Central memory CD8-positive, alpha-beta T cell (primary cell): ENCODE measurements at places on chromosomes 5 and 9.
A peak's percentile ranks its signal among the peaks of the same experiment; 100 is the strongest.

- no peak overlapping the region for H3K27ac ChIP-seq
- H3K4me1 ChIP-seq, result no peaks in the 10 kb centered on the region
- H3K36me3 ChIP-seq, result peaks cover 2% of the 10 kb centered on the region
- no peak for DNase-seq
- no peak overlapping the region for H3K4me3 ChIP-seq
These were observed 235.0 kb downstream of the ROR2 start for GRCh38 chr9:91714874-91715615.

- H3K4me3 ChIP-seq, result no peak overlapping the region
- H3K27me3 ChIP-seq, result no peaks in the 10 kb centered on the region
- H3K4me1 ChIP-seq, result no peaks in the 10 kb centered on the region
- DNase-seq, result no peak
- H3K36me3 ChIP-seq, result peaks cover 2% of the 10 kb centered on the region
These were observed 801.5 kb downstream of the NR2F1-AS1 start for GRCh38 chr5:92779536-92779935.

- peaks cover 5% of the 10 kb centered on the region for H3K36me3 ChIP-seq
- H3K27ac ChIP-seq, result no peak overlapping the region
- no peak for DNase-seq
- peaks cover 57% of the 10 kb centered on the region for H3K27me3 ChIP-seq
- no peak overlapping the region for H3K4me3 ChIP-seq
These were observed 185.5 kb downstream of the HSD17B3 start for GRCh38 chr9:96116275-96117064.

- H3K4me3 ChIP-seq, result no peak overlapping the region
- H3K4me1 ChIP-seq, result no peaks in the 10 kb centered on the region
- DNase-seq, result no peak
- no peak overlapping the region for H3K27ac ChIP-seq
- no peaks in the 10 kb centered on the region for H3K27me3 ChIP-seq
These were observed 102.1 kb downstream of the FANCC start for GRCh38 chr9:95215336-95215898.

DNA sequence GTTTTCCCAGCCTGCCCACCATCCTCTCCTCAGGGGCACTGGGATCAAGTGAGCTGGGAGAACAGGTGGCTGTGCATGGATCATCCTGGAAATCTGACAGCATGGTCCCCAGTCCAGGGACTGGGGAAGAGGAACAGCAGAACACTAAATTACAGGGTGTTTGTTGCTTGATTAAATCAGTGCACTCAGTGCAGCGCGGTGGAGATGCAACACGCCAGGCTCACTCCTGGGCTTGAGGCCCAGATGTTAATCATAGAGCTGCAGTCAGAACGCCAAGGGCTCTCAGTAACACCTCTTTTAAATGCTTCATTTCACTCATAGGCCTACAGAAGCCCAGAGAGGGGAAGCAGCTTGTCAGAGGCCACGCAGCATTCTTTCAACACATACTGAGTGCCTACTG lies 14.2 kb upstream of the LARP1 start:
- H3K36me3 ChIP-seq, result no peaks in the 10 kb centered on the region
- H3K27me3 ChIP-seq, result peaks cover 9% of the 10 kb centered on the region
- no peaks in the 10 kb centered on the region for H3K4me1 ChIP-seq
- H3K27ac ChIP-seq, result no peak overlapping the region
- H3K4me3 ChIP-seq, result no peak overlapping the region
- DNase-seq, result no peak

GRCh38 chr9:71630377-71630995 lies 137.8 kb downstream of the CEMIP2 start:
- no peak overlapping the region for H3K27ac ChIP-seq
- H3K27me3 ChIP-seq, result no peaks in the 10 kb centered on the region
- H3K4me3 ChIP-seq, result no peak overlapping the region
- no peak for DNase-seq

GRCh38 chr9:21171351-21171750 lies 4.9 kb upstream of the IFNA21 start:
- no peak overlapping the region for H3K4me3 ChIP-seq
- peaks cover 9% of the 10 kb centered on the region for H3K27me3 ChIP-seq
- H3K27ac ChIP-seq, result no peak overlapping the region
- H3K36me3 ChIP-seq, result no peaks in the 10 kb centered on the region

DNA sequence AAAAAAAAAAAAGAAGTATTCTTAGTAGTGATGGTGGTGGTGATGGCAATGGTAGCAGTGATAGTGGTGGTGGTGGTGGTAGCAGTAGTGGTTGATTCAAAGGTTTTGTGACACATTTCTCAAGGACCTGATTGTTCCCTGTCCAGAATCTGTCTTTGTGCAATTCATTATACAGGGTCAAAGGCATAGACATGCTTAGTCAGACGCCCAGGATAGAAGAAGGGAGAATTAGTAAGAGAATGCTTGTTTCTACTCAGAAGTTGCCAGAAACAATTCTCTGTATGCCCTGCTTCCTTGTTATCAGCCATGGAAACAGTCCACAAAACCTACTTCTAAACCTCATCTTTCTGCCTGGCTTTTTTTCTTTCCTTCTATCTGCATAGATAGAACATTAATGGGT lies 89.4 kb downstream of the SLC44A1 start:
- no peak for DNase-seq
- no peaks in the 10 kb centered on the region for H3K4me1 ChIP-seq
- no peaks in the 10 kb centered on the region for H3K27me3 ChIP-seq
- no peak overlapping the region for H3K4me3 ChIP-seq
- no peak overlapping the region for H3K27ac ChIP-seq

- DNase-seq, result no peak
- no peaks in the 10 kb centered on the region for H3K4me1 ChIP-seq
- no peak overlapping the region for H3K27ac ChIP-seq
- no peaks in the 10 kb centered on the region for H3K27me3 ChIP-seq
These were observed 28.6 kb downstream of the FKBP15 start for GRCh38 chr9:113192455-113192854.

DNA sequence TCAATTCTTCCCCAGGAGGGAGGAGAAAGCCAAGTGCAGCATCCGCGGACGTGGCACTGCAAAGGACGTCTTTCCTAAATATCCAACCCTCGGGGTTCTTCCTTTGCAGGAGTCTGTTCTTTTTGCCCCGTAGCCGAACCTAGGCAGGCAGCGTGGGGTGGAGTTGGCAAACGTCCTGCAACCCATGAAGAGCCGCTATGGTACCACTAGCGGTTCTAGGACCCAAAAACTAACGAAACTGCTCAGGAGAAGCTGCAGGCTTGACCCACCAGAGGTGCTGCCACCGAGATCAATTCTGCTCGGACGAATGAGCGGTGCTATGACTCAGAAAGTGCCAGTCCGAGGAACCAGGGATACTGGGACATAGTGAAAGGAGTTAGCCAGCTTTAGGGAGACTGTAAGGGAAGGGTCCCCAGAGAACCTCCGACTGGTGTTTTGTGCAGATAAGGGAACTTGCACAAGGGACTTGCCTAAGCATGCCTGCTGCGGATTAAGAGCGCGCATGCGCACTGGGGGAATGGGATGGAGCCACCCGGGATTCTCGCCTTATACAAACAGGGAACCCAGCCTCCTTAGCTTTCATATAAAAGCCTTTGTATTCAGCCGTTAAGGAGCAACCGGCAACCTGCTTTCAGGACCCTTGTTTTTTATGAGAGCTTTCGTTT lies 32.7 kb downstream of the ANXA2R start:
- peak overlapping the region; percentile 77 for H3K4me3 ChIP-seq
- peaks cover 30% of the 10 kb centered on the region for H3K36me3 ChIP-seq
- no peaks in the 10 kb centered on the region for H3K27me3 ChIP-seq

DNA sequence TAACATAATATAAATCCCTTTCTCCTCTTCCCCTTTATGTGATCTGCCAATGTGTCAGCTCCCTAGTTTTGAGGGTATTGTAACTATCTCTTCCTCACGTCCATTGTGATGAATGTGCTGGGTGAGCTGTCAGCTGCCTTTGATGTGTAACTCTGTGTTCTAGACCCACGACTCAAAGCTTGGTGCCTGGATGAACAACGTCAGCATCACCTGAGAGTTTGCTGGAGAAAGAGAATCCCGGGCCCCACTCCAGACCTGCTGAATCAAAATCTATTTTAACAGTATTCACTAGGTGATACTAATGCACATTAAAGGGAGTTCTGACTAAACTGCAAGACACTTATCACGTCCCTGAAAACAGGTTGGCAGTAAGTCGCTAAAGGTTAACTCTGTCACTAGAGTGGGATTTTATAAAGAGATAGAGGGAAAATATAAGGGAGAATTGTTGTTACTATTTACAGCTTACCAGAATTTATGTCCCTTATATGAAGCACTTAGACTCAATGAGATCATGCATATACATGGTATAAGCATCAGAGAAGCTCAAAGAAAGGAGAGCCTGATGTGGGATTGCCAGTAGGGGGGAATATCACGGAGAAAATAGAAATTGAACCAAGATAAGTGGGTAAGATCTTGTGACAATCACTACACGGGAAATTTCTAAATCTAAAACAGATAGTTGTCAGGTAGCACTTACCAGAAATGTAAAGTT lies 423.8 kb upstream of the SLC30A5 start:
- H3K4me1 ChIP-seq, result peaks cover 10% of the 10 kb centered on the region
- no peak for DNase-seq
- H3K4me3 ChIP-seq, result no peak overlapping the region
- H3K36me3 ChIP-seq, result no peaks in the 10 kb centered on the region

GRCh38 chr9:15509931-15510788 lies 610 bp downstream of the PSIP1 start:
- H3K4me1 ChIP-seq, result peaks cover 45% of the 10 kb centered on the region
- peak overlapping the region; percentile 97 for H3K27ac ChIP-seq

DNA sequence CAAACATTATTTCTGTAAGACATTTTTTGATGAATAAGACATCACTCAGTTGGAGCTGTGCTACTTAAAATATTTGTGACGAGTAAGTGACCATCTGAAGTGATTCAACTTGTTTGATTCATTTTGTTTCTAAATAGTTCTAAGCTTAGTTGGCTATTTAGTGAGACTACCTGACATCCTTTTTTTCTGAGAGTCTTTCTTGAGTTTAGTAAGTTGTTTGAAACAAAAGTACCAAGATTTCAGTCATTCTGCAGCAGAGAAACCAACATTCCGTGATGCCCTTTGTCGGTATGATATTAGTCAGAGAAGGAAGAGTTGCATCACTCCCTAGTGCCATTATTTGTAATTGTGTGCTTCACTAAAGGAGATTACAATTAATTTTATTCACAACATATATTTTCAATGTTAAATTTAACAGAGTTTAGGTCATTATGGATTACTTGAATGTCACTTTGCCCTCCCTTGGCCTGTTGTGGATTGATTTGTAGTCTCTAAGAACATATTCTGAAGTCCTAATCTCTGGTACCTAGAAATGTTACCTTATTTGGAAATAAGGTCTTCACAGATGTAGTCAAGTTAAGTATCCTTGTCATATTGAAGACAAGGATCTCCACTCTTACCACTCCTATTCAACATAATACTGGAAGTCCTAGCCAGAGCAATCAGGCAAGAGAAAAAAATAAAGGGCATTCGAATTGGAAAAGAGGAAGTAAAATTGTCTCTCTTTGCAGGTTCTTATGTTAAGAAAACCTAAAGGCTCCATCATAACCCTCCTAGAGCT lies 212.2 kb downstream of the PCSK1 start:
- no peaks in the 10 kb centered on the region for H3K27me3 ChIP-seq
- no peak overlapping the region for H3K4me3 ChIP-seq
- DNase-seq, result no peak

DNA sequence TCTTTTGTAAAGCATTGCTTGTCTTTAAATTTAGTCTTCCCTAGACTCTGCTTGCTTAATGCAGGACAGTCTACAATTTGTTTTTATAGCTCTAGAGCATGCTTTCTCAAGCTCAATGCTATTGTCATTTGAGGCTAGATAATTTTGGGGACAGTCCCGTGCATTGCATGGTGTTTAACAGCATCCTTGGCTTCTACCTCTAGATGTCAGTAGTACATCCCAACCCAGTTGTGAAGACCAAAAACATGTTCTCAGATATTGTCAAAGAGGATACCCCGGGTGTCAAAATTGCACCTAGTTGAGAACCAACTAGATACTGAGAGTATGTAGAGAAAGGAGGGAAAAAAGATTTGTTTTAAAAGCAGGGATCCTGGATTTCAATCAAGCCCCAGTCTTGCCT lies 277.5 kb downstream of the CEMIP2 start:
- peaks cover 79% of the 10 kb centered on the region for H3K27me3 ChIP-seq
- no peak overlapping the region for H3K4me3 ChIP-seq
- H3K36me3 ChIP-seq, result no peaks in the 10 kb centered on the region
- no peaks in the 10 kb centered on the region for H3K4me1 ChIP-seq
- DNase-seq, result no peak
- H3K27ac ChIP-seq, result no peak overlapping the region

DNA sequence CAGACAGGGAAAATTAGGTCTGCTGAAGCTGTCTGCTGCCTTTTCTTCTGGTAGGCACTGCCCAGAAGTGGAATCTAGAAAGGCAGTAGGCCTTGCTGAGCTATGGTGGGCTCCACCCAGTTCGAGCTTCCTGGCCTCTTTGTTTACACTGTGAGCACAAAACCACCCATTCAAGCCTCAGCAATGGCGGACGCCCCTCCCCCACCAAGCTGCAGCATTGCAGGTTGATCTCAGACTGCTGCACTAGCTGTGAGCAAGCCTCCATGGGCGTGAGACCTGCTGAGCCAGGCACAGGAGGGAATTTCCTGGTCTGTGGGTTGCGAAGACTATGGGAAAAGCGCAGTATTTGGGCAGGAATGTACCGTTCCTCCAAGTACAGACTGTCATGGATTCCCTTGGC lies 18.5 kb downstream of the AGTPBP1 start:
- H3K27ac ChIP-seq, result peak overlapping the region; percentile 89
- H3K36me3 ChIP-seq, result peaks cover 10% of the 10 kb centered on the region
- no peaks in the 10 kb centered on the region for H3K27me3 ChIP-seq
- peak; percentile 45 for DNase-seq

DNA sequence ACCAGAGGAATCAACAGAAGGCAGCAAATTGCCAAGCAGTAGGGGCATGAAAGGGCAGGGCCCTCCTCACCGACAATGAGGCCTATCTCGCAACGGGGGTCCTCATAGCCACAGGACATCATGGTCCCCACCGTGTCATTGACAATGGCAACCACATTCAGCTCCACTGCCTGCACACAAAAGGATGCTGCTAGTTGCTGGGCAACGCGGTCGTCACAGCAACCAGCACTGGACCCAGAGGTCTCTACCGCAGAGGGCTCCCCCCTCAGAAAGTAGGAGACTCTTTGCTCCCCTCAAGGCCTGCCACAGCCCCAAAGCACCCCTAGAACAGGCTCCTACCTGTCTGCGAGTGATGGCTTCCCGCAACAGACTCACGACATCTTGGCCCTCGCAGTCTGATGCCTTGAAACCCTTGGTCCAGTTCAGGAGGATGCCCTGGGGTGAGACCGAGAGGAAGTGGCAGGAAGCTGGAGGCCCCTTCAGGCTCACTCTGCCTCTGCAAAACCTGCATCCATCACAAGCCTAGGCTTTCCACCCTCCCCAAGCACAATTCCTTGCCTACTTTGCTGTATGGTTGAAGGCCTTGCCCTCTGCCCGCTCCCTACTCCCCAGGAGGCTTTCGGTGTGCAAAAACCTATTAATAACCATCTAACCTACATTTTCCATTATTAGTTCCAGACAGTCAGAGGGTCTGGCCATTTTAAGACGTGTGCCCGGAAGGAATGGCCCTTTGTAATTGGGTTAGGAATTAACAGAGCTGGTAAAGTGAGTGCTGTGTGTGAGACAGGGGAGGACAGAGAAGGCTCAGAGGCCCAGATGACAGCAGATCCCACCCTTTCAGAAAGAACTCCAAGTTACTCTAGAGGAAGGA lies 15.2 kb downstream of the HK3 start:
- peaks cover 8% of the 10 kb centered on the region for H3K4me1 ChIP-seq
- DNase-seq, result no peak
- no peak overlapping the region for H3K27ac ChIP-seq
- no peaks in the 10 kb centered on the region for H3K36me3 ChIP-seq
- no peak overlapping the region for H3K4me3 ChIP-seq
- H3K27me3 ChIP-seq, result peaks cover 35% of the 10 kb centered on the region
